Sigmoid colon (tissue), 7 donors: ENCODE measurements at places on chromosomes 5 and 9.

DNA sequence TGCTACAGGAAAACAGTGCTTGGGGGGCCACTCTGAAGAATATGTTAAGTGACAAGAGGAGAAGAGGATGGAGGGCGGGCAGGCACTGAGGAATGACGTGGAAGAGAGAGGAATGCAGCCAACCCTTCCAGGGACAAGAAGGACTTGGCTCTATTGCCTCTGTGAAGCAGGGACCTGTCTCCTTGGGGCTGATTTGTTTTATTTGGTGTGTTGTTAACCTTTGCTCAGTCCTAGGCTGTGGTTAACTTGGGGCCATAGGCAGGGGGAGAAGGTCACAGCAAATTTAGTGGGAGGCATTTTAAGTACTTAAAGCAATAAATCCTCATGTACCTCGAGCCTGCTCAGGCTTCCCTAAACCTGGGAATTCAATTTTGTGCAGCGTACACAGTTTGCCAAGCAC is 39.9 kb downstream of the KIF4B start:
- no peak for DNase-seq

GRCh38 chr9:23662320-23662719 is 163.7 kb downstream of the ELAVL2 start:
- DNase-seq = no peak

DNA sequence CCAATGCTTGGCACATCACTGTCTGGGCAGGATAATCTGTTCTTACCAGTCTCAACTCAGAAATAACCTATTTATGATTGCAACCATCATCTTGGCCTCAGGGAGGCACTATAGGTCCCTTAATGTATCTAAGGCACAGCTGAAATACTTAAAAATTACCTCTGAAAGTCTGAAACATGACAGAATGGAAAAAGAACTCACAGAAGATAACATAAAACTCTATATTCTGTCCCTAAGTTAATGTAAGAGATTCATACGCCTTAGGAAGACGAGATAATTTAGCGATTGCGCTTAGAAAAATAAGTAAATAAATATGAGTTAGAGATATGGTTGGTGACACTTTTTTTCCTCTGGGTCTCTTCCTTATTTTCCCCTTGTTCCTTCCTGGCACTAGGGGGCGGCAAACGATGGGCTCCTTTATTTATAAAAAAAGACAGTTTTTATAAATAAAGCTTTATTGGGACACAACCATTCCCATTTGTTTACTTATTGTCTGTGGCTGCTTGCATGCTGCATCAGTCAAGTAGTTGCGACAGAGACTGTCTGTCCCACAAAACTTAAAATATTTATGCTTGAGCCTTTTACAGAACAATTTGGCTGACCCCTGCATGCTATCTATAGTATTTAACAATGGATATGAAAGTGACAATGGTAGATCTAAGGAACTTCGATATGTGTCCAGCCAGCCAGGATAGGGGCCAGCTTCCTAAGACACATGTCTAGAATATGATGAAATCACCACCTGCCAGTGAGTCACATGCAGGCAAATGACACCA is 79.6 kb downstream of the PDE4D start:
- DNase-seq = no peak

DNA sequence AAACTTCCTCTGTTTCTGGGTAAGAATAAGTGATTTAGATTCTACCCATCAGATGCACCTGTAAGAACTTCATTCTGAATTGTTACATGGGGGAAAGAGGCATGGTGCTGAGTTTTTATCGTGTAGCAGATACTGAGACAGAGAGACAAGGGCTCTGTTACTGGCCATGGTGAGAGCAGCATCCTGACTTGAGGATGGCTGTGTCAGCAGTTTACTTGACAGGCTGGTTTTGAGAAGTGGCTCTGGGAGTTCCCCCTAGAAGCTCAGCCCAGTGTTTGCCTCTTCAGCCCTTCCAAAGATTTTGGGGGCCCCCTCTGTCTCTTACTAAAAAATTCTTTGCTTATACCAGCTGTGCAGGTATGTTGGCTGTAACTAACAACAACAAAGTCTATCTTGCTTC is 510.5 kb downstream of the LRRC70 start:
- no peak for DNase-seq

DNA sequence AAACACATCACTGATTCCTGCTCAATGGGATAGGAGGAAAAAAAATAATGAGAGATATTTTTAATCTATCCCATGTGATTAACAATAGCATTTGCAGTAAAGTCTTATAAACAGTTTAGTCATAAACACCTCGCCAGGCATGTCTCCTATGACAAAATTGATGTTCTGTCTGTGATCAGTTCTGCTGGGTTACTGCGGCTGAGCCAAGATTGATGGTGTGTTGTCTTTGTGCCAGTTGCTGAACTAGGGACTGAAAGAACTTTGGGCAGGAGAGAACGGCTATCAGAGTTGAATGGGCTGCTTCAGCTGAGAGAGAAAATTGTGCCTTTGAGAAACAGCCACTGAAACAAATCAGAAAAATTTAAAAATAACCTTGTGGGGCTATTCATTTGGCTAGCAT is 37.3 kb upstream of the MAMDC2 start:
- DNase-seq = no peak
